ENCODE measurements at places on chromosomes 2 and 18.

GRCh38 chr18:60123031-60123430 lies 223.2 kb downstream of the PMAIP1 start:
- DNase-seq = no peak

GRCh38 chr18:34647251-34647650 lies 62.8 kb upstream of the DTNA start:
- DNase-seq = no peak

- no peak for DNase-seq
Observed at GRCh38 chr2:119469131-119469530, 37.5 kb downstream of the TMEM37 start.

DNA sequence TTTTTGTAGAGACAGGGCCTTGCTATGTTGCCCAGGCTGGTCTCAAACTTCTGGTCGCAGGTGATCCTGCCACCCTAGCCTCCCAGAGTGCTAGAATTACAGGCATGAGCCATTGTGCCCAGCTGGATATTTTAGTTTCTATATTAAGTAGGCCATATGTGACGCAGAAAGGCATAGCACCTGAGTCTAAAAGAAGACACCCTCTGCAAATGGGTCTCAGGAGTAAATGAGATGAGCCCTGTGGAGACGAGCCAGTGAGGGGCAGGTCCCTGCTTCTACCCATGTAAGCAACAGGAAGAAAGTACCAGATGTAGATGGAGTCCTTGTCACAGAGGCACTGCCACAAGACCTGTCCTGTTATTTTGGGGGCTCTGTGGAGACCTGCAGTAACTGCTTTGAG lies 322.4 kb downstream of the PTPRM start:
- no peak for DNase-seq

GRCh38 chr2:237242091-237242536 lies 156.4 kb downstream of the COPS8 start:
- DNase-seq = no peak

DNA sequence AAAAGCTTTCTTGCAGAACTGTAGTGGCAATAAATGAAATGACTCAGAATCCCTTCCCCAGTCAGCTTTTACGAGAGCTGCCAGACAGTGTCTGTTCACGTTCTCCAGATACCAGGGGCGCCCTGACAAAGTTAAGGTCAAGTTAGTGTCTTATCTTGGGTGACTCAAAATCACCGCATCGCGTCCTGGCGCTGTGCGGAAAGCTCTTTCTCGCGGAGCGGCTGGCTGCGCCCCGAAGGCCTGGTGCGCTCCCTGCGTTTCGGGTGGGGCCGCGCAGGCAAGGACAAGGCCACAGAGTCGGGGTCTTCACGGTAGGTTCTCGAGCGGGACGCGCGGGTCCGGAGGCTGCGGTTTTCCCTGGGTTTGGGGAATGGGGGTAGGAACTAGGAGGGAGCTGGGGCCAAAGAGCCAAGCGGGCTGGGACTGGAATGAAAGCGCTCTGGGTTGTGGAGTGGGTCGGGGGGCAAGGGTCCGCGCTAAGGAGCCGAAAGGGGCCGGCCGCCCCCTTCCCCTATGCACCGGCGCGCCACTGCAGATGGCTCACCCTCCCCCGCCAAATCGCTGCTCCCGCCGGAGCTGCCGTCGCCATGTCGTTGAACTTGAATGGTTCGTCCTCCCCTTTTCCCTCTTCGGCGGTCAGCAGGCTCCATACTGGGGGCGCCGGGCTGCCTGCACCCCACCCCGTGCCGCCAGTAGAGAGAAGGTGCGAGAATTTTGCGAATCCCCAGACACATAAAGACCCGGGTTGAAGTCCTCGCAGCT lies 2.6 kb upstream of the HOXD11 start:
- no peak for DNase-seq

GRCh38 chr2:144683966-144684365 lies 164.0 kb upstream of the ZEB2 start:
- DNase-seq = no peak

DNA sequence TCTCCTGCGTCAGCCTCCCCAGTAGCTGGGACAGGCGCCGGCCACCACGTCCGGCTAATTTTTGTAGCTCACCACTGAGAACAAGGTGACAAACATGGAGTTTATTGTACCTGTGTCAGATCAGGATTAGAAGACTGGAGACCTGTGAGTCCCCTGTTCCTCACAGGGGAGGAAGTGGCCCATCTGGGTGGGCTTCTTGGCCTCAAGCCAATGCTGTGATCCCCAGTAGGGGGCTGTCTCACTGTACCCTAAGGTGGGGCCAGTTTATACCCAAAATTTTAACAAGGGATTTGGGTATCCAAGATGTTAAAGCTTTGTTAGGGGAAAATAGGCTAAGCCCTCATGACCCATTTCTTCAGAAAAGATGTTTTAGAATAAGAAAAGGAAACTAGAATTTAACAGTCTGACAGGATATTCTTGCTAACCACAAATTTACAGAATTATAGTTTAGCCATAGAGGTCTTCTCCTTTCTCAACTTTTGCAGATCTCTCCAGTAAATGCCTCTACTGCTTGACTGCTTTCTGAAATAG lies 16.3 kb downstream of the PCBP1 start:
- no peak for DNase-seq

- DNase-seq = no peak
Observed at GRCh38 chr2:154452906-154453493, 245.5 kb upstream of the KCNJ3 start.

- no peak for DNase-seq
Observed at GRCh38 chr2:165957030-165957675, 3.6 kb upstream of the TTC21B start.

GRCh38 chr2:86139981-86140380 lies 33.9 kb downstream of the PTCD3 start:
- DNase-seq = no peak

DNA sequence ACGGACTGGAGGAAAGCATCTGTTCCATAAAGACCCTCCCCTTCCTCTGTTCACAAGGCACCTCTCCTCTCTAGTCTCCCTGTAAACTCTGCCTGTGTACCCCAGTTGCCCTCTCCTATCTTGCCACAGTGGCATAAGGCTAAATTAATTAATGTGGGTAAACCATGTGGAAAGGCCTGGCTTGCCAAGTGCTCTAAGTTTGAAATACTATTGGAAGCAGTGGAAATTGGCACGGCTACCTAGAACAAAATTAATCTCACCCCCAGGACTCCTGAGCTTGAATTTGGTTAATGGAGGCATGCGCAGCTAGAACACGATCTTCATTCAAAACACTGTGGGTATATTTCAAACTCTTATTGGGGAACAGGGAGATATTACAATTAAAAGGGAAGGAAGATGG lies 19.2 kb upstream of the SLC14A2 start:
- no peak for DNase-seq

- no peak for DNase-seq
Observed at GRCh38 chr2:44429034-44429433, 67.3 kb downstream of the CAMKMT start.
